ENCODE measurements at places on chromosomes 11 and 22.

- no peak for DNase-seq
Measured at GRCh38 chr11:106234794-106235193, 157.3 kb downstream of the AASDHPPT start.

DNA sequence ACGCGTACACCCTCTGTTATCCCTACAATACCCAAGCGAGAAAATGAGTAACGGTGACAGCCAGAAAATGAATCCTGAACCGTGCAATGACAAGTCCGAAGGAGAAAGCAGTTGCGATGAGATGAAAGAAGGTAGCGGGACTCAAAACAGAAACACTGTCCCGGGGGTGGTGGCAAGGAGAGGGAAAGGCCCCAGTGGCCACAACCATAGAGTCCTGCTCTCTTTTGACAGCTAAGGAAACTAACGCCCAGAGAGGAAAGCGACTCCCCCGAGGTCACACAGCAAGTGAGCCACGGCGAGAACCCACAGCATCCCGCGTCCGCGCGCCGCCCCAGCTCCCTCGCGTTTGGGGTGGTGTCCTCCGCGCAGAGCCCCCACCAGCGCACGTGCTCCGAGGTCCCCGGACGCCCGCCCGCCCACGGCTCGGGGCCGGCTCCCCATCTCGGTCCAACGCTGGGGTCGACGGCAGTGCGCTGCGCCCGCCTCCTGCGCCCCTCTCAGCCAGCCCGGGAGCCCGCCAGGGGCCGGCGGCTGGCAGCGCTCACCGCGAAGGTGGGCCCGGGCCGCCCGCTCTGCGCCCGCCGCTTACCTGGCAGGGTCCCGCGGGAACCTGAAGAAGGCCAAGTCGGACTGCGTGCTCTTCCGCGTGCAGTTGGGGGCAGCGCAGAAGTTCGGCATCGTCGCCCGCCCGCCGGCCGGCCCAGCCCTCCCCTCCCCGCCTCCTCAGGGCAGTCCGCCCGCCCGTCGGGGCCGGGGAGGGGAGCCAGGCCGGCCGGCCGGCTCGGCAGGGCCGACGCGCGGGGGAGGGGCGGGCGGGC is 564 bp downstream of the THAP12 start:
- peak; percentile 12 for DNase-seq

DNA sequence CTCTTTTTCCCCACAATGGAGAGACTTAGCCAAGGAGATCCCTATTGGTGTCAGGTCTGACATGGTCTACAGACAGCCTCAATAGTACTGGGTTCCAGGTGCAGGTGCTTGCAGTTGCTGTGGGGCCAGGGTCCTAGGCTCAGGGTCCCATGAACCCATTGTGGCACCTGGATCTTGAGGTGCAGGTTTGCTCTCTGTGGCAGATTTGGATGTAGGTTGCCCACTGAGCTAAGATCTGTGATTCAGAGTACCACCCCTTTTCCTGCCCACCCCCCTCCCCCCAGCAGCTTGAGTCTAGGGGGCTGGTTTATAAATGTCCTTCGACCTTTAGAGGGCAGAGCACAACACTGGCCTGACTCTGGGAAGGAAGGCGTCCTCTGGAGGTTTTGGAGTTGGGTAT is 147.0 kb downstream of the APIP start:
- DNase-seq, result no peak

DNA sequence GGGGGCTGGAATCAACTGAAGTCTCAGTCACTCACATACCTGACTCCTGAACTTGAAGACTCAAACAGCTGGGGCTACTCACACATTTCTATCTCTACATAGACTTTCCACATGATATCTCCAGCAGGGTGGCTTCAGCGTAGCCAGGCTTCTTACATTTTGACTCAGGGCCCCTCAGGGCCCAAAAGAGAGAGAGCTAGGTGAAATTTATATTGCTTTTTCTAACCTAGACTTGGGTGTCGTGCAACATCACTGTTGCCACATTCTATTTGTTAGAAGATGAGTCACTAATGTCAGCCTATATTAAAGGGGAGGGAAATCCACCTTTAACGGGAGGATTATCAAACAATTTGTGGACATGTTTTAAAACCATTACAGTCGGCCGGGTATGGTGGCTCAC is 71.9 kb upstream of the RRM1 start:
- DNase-seq, result no peak

DNA sequence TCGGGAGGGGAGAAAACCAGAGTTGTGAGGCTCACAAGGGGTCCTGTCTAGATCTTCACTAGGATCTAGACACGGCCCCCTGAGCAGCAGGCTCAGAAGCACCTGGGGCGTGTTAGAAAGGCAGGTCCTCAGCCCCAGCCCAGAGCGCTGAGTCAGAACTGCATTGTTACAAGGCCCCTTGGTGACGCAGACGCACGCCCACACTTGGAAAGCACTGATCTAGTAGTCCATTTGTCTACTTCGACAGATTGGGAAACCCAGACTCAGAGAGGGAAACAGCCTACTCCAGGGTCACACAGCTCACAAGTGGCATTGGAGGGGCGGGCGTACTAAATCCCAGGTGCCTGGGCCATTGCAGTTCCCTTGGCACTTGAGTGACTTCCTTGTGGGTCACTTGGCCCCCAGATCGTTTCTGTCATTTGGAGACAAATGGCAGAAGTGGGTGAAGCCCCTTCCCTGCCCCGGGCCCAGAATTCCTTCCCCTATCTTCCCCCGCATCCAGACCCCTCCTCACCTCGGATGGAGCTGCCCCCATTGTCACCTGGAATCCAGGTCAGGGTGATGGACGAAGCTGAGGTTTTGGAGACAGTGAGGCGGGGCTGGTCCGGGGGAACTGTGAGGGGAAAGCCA is 110.8 kb downstream of the CEP164 start:
- DNase-seq, result peak; percentile 25

DNA sequence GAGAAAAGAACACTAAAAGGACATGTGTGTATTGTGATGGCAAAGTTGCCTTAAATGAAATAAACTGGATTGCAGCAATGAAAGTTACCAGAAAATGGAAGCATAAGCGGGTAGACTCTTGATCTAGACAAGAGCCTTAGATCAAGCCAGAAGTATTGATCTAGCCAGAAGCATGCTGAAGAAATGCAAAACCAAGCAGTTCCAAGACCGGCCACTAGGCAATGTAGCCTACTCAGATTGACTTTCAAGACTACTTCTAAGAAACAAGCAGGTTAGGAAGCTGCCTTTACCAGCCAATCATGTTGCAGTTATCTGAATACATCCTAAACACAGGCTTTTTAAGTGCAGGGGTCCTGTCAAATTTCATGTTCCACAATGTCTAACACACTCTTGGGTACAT is 54.6 kb downstream of the KCNA4 start:
- peak; percentile 3 for DNase-seq

DNA sequence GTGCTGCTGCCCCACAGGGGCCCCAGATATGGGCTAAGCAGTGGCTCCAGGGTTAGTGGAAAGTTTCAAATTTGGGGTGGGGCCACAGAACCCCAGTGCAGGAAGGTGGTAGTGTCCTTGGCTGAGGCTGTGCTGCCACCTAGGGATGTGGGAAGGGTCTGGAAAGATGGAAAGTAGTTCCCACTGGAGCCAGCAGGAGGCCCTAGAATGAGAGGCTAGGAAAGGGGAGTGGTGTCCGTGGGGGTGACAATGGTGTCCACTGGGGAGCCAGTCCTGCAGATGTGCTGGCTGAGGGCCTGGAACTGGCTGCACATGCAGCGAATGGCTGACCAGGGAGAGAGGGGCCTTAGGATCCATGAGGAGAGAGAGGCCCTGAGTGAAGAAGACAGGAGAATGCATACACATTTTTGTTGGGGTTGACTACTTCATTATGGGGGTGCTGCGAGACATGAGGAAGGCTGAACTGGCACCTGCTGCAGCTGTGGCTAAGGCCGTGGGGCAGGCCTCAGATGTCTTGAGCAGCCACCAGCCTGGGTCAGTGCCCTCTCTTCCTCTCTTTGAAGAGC is 21.1 kb downstream of the RFPL3 start:
- DNase-seq, result peak; percentile 29

GRCh38 chr11:23780231-23780630 is 716.6 kb upstream of the LUZP2 start:
- no peak for DNase-seq

DNA sequence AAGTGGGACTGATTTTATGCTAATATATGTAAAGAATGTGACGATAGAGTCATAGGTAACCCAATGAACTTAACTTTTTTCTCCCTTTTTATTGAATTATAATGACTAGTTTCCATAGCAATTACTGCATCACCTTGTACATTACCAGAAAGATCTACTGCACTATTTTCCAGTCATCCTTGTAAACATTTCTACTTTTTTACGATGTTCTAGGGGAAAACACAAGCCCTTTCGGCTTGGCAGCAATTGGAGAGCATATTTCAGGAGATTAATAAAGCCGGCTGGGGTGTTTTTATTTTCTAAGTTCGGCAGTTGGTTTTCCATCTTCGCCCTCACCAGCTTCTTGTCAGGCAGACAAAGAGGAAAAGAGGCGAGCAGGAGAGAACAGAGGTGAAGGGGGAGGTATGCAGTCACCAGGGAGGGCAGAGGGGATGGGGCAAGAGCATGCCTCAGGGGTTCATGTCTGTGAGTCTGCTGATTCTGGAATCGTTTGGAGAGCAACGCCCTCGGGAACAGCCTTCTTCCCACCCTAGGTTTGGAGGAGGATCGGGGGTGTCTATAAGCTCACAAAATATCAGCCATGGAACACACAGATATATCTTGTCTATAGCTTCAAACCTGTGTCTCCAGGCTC is 476.4 kb downstream of the MIAT start:
- no peak for DNase-seq

DNA sequence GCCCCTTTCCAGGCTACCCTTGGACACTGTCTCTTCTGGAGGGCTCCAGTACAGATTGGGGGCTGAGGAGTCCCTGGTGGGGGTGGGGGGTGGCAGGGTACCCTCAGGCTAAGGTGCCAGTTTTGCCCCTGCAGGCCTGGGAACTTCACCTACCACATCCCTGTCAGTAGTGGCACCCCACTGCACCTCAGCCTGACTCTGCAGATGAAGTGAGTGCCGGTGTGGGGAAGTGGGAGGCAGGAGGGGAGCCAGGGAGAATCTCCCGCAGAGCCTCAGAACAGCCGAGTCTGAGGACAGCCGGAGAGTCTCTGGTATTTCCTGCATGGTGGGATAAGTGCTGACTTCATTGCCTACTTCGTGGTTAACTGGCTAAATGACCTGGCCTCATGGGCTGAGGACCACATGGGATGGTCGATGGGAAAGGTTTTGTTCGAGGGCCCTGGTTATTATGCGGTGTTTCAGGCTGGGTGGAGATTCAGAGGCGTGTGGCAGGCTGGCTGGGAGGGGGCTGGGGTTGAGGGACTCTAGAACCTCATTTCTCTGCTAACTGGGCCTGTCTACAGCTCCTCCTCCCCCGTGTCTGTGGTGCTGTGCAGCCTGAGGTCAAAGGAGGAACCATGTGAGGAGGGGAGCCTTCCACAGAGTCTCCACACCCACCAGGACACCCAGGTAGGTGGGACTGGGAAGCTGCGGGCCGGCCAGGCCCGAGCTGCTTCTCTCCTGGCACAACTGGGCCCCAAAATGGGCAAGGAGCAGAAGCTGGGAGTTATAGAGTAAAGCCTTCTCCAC is 8.5 kb downstream of the TMEM258 start:
- DNase-seq, result peak; percentile 56

GRCh38 chr11:92269021-92269420 is 44.4 kb downstream of the FAT3 start:
- DNase-seq, result peak; percentile 57

DNA sequence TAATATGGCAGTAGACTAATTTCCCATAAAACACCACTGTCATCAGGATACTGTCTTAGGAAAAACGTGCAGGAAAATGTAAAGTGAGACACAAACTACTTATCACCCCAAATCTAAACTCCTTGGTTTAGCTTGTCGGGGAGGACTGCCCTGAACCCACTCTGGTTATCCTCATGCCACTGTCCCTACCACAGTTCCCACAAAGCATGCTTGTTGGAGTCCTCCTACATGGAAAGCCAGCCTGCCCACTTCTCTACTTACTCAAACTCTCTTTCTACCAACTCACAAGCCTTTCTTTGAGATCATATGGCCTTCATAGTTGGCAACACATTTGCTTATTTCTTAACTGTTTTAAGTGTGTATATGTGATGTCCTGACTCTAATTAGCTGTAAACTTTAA is 179.0 kb downstream of the SWAP70 start:
- DNase-seq, result no peak

DNA sequence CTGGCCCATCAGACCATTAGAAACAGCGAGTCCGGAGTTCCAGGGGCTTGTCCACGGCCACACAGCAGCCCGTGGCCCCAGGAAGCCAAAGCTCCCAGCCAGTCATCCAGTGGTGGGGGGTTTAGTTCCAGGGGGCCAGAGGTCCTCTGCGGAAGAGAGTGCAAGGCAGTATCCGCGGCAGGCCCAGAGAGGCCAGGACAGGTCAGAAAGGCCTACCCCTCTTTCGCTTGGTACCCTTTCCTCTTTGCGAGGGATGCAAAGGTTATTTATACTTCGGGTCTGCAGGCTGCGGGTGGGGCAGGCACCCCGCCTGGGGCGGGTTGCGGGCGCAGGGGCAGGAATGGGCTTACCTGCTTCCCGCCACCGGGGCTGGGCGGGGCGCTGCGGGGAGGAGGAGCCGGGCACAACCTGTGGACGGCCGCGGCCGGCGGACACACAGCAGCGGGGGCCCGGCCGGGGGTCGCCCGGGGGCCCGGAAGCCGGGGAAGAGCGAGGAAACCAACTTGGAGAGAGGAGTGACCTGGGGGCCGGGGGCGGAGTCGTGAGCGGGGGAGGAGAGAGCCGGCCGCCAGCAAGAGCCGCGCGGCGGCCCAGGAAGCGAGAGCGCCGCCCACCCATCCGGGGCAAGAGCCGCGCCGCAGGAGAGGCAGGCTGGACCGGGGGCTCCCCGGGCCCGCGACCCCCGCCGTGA is at the start of gene SH3BP1:
SH3BP1 (plus strand) TSS at position 600 of the 691 bp plus-strand sequence. CDS start 119 bp downstream, outside the sequence.
- DNase-seq, result no peak

GRCh38 chr11:69684651-69685050 is 9.5 kb upstream of the LTO1 start:
- DNase-seq, result no peak

DNA sequence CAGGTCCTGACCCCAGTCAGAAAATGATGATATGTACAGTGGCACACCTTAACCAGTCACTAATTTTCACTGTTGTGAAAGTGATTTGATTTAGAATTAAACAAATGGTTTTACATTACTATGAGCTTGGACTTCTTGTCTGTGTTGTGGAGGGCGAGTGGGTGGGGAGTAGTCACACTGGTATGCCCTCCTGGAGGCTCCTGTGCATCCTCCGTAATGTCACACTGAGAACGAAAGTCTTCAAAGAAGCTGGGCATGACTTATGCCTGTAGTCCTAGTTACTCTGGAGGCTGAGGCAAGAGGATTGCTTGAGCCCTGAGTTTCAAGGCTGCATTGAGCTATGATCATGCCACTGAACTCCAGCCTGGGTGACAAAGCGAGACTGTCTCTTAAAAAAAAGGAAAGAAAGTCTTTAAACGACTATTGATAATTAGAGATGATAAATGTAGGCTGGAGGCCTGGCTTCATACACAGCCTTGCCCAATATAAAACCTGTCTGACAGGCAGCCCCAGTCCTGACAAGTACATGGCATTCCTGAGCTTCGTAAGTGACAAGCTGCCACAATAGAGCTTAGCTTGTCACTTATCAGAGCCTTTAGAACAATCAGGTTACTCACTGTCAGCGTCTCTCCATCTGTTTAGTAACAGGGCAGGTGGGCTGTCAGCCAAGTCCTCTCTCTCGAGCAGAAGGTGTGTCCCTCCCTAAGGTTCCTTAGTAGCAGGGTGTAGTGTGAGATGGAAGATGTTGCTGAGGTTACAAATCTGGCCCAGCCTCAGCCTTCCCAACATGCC is 5.0 kb upstream of the LIMK2 start:
- peak; percentile 22 for DNase-seq

GRCh38 chr22:42645938-42646568 is 3.1 kb downstream of the CYB5R3 start:
- DNase-seq, result no peak

GRCh38 chr11:45578316-45578715 is 87.1 kb downstream of the CHST1 start:
- DNase-seq, result no peak

- peak; percentile 60 for DNase-seq
Measured at GRCh38 chr11:17063171-17064002, 14.1 kb downstream of the RPS13 start.

All from fibroblast of pulmonary artery (primary cell).